ENCODE measurements at places on chromosomes 11 and 22.

DNA sequence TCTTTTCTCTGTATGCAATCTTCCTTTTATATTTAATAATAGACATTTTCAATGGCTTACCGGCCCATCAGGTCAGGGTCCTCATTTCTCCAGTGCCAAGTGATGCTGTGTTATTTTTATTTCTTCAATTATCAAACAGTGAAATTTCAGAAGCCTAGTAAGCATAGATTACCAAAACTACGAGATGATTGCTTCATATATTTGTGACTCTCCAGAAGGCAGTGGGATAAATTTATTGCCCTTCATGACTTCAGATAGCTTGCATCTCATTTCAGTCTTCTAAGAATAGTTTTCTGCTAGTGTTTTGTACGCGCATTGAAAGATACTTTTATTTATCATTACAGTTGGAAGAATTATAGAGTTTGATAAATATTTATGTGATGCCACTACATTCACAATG, 139.6 kb downstream of the FAT3 start:
- H3K4me3 ChIP-seq = no peak overlapping the region
- DNase-seq = no peak
- H3K36me3 ChIP-seq = no peaks in the 10 kb centered on the region

DNA sequence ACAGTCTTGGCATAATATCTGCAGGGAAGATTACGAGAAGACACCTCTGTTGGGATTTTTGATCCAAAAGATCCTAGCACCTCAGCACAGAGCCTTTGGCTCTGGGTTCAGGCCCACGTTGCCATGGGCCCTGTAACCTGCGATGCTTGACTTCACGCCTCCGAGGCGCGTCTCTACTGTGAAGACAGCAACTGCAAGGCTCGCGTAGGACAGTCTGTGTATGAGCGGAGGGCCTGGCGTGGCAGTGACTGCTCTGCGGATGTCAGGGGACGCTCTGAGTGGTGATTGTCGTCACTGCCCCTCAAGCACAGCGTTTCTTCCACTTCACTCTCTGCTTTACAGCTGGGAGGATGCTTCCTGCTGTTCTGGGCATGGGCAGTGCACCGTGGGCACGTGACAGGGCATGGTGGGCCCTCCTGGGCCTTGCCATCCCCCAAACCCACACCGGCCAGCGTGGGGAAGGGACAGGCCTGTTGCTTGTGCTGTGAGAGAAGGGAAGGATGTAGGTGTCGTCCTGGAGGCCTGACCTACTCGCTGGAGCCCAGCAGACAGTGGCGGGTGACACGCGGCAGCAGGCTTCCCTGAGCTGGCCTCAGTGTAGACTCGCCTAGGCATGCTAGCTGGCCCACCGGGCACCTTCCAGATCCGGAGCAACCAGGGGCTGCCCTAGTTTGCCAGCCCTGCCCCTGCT, 26.5 kb downstream of the GLB1L2 start:
- peaks cover 2% of the 10 kb centered on the region for H3K27me3 ChIP-seq
- H3K27ac ChIP-seq = no peak overlapping the region
- no peaks in the 10 kb centered on the region for H3K36me3 ChIP-seq
- no peak for DNase-seq
- H3K4me1 ChIP-seq = no peaks in the 10 kb centered on the region

GRCh38 chr22:29480512-29481264, 670 bp downstream of the NEFH start:
- H3K27ac ChIP-seq = no peak overlapping the region
- H3K36me3 ChIP-seq = no peaks in the 10 kb centered on the region
- peak; percentile 81 for DNase-seq
- peaks cover 58% of the 10 kb centered on the region for H3K27me3 ChIP-seq
- peaks cover 24% of the 10 kb centered on the region for H3K4me1 ChIP-seq

GRCh38 chr11:127470306-127470884, 469.8 kb upstream of the KIRREL3 start:
- H3K27me3 ChIP-seq = no peaks in the 10 kb centered on the region
- H3K36me3 ChIP-seq = no peaks in the 10 kb centered on the region
- H3K4me3 ChIP-seq = no peak overlapping the region
- DNase-seq = peak; percentile 49

DNA sequence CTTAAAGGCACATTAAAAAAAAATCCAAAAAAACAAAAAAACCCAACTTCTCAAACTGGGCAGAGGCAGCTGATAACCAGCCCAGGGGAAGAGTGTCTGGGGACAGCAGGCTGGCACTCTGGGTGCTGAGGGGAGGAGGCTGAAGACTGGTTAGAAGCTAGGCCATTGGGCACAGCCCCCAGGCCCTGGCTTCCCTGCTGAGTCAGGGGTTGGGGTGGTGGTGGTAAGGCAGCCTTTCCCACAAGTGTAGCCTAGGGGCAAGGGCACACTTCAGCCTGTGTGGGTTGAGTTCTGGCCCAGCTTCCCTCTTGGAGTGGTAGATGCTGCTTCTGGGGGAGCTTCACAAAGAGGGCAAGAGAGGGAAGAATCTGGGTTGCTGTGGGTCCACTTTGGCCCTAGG, 16.3 kb upstream of the ARFGAP3 start:
- DNase-seq = no peak
- H3K36me3 ChIP-seq = peaks cover 29% of the 10 kb centered on the region
- no peaks in the 10 kb centered on the region for H3K27me3 ChIP-seq
- no peaks in the 10 kb centered on the region for H3K4me1 ChIP-seq
- no peak overlapping the region for H3K4me3 ChIP-seq

DNA sequence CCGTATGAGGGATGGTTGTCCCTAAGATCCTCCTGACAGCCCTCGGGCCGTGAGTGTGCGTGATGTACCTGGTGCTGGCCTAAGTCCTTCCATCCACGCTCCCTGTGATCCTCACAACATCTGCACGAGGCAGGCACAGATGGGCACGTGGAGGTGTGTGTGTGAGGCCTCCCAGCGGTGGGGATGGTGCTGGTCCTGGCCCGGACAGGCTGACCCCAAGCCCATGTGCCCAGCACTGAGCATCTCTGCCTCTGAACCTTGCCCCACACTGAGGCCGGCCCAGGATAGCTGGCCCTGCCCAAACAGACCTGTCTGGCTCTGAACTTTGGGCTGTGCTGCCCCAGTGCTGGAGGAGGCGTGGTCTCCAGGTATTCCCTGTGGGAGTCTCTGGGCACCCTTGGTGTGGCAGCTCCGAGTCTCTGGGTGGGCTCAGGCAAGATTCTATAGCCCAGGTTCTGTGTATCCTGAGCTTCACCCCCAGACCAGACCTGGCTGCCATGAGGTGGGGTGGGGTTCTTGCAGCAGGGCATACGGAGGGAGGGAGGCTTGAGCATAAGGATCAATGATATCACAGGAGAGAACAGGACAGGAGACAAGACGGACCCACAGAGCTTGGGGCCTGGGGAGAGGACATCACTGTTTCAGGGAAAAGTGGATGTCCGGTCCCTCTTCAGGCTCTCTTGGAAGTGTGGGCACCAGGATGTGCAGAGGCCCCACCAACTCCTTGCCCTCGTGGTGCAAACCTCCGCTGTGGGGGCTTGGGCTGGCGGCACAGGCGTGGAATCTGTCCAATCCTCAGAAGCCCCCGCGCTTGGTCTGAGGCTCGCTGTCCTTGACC, 881.8 kb downstream of the BRD1 start:
- no peak for DNase-seq
- no peaks in the 10 kb centered on the region for H3K27me3 ChIP-seq
- no peak overlapping the region for H3K4me3 ChIP-seq
- H3K4me1 ChIP-seq = no peaks in the 10 kb centered on the region
- H3K27ac ChIP-seq = no peak overlapping the region

DNA sequence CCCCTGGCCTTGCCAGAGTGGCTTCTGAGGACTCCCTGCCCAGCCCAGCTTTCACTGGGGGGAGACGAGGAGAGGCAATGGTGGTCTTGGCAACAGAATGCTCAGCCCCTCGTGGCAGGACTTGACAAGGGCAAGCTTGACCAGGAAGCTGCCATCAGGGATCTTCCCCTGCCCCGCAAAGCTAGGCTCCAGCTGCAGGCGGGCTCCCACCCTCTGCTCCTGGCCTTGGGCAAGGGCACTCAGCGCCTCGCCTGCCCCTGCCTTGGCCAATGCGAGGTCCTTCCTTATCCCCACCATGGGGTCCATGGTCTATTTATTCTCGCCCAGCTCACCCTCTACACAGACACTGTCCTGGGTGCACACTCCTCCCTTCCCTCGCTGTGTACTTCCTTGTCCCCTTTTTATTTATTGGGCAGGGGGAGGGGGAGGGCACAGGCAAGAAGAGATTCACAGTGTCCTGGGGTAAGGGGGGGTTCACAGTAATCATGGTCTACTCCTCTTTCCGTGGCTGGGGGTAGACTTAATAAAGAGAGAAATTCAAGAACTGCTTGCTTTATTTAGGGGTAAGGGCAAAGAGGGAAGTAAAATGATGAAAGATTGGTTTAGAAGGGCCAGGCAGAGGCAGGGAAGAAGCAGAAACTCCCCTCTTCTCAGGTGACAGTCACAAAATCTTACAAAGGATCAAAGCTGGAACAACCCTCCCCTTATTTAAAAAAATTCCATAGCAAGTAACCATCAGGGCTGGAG, 1.6 kb downstream of the GPHA2 start:
- H3K4me1 ChIP-seq = peaks cover 12% of the 10 kb centered on the region
- no peak overlapping the region for H3K27ac ChIP-seq
- H3K27me3 ChIP-seq = no peaks in the 10 kb centered on the region
- H3K36me3 ChIP-seq = no peaks in the 10 kb centered on the region

- no peaks in the 10 kb centered on the region for H3K36me3 ChIP-seq
- H3K4me3 ChIP-seq = no peak overlapping the region
- H3K27me3 ChIP-seq = no peaks in the 10 kb centered on the region
- no peak for DNase-seq
- no peaks in the 10 kb centered on the region for H3K4me1 ChIP-seq
Observed at GRCh38 chr11:11567936-11568650, 53.7 kb downstream of the GALNT18 start.

GRCh38 chr11:44607987-44608386, 42.5 kb downstream of the CD82 start:
- H3K4me3 ChIP-seq = no peak overlapping the region
- H3K27ac ChIP-seq = no peak overlapping the region
- no peaks in the 10 kb centered on the region for H3K4me1 ChIP-seq
- no peaks in the 10 kb centered on the region for H3K36me3 ChIP-seq
- H3K27me3 ChIP-seq = no peaks in the 10 kb centered on the region

- no peaks in the 10 kb centered on the region for H3K36me3 ChIP-seq
- no peak overlapping the region for H3K27ac ChIP-seq
- peaks cover 11% of the 10 kb centered on the region for H3K27me3 ChIP-seq
Observed at GRCh38 chr11:2739531-2740274, 39.9 kb upstream of the KCNQ1OT1 start.

DNA sequence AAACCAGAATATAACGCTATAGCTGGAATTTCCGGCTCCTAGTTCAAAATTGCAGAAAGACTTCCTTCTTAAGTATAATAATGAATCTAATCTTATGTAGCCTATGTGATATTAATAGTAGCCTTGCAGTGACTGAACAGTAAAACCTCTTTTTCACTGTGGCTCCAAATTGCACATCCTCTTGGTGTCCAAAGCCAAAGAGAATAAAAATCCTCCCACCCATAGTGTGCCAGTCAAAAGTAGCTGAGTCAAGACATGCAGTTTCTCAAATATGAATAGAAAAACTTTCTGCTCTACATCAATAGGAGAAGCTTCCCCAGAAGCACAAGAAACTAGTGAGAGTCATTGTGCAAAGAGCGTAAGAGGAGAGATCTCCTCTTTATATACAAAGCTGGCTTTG, 76.0 kb upstream of the PICALM start:
- no peaks in the 10 kb centered on the region for H3K36me3 ChIP-seq
- H3K27ac ChIP-seq = no peak overlapping the region
- peaks cover 2% of the 10 kb centered on the region for H3K4me1 ChIP-seq
